ELR (cell line): ENCODE measurements at places on chromosomes 1 and 21.

DNA sequence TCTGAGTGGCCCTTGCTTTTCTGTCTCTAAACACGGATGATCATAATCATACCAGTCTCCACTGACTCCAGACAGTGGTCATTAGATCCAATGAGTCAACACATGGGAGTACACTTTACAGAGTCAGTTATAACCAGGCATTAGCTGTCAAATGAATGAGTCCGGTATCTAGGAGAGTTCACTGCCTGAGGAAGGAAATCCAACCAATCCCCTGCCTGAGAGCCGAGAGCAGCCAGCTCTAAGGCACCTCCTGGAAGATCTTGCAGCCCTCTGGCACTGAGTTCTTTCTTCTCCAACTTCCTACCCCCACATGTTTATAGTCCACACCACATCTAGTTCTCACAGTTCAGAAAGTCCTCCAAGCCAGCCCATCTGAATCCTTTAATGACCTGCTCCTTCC is 29.4 kb upstream of the RBM15 start:
- peak; percentile 90 for DNase-seq

- DNase-seq, result no peak
Measured at GRCh38 chr1:193301746-193302145, 115.3 kb upstream of the B3GALT2 start.

- peak; percentile 96 for DNase-seq
Measured at GRCh38 chr1:228228601-228229074, 20.8 kb downstream of the OBSCN start.

DNA sequence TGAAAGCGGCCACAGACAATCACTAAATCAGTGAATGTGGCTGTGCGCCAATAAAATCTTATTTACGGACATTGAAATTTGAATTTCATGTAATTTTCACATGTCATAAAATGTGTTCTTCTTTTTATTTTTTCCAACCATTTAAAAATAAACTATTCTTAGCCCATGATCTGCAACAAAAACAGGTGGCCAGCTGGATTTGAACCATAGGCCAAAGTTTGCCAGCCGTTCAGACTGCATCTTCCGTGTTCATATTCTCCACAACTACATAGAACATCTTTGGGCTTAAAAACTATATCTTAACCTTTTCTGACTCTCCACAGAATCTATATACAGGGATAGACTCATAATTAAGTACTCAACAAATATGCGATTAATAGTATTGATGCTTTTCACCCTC is 81.2 kb upstream of the RALGPS2 start:
- DNase-seq, result no peak

GRCh38 chr21:14382835-14383595 is at the start of gene HSPA13:
TSS of gene HSPA13 (minus strand) at chr21:14383146. CDS start at chr21:14383119, 27 bp downstream.
- peak; percentile 99 for DNase-seq

- no peak for DNase-seq
Measured at GRCh38 chr1:72003092-72003491, 279.2 kb downstream of the NEGR1 start.

DNA sequence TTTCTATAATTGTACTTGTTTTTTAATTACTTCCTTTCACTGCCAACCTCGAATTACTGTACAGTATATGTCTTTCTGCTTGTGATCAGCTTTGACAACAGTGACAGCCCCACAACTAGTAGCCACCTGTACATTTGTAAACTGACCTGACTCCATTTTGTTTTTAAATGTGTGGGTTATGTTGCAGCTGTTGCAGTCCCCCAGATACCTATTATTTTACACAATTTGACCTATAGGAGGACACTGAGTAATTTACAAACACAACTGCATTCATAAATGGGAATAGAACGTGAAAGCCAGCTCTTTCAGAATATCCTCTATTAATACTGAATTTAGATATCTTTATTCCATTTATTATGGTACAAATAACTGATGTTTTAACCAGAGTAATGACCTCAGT is 2.5 kb upstream of the VAMP3 start:
- DNase-seq, result no peak

GRCh38 chr1:203093754-203094410 is 8.1 kb upstream of the MYOG start:
- DNase-seq, result no peak

- DNase-seq, result peak; percentile 12
Measured at GRCh38 chr1:150194381-150195031, 41.4 kb downstream of the ANP32E start.

DNA sequence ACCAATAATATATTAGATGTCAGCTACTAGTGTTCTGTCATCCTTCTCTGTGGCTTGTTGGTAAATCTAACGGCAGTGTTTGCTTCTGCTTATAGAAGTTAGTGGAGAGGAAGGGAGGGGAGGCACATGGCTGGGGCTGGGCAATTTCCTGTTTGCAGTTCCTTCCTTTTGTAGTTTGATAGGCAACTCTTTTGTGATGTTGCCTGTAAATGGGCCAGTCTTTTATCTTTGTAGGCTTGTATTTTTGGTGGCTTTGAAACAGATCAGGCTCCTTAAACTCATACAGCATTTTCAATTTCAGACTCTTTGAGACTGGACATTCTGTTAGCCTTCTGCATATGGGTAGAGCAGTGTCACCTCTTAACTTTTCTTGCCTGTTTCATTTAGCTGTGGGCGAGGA is 48.1 kb downstream of the CDC14A start:
- peak; percentile 15 for DNase-seq

- peak; percentile 29 for DNase-seq
Measured at GRCh38 chr1:109281680-109282496, 1.1 kb downstream of the PSRC1 start.
